Astrocyte of the cerebellum (primary cell): ENCODE measurements at places on chromosomes 12 and 14.

DNA sequence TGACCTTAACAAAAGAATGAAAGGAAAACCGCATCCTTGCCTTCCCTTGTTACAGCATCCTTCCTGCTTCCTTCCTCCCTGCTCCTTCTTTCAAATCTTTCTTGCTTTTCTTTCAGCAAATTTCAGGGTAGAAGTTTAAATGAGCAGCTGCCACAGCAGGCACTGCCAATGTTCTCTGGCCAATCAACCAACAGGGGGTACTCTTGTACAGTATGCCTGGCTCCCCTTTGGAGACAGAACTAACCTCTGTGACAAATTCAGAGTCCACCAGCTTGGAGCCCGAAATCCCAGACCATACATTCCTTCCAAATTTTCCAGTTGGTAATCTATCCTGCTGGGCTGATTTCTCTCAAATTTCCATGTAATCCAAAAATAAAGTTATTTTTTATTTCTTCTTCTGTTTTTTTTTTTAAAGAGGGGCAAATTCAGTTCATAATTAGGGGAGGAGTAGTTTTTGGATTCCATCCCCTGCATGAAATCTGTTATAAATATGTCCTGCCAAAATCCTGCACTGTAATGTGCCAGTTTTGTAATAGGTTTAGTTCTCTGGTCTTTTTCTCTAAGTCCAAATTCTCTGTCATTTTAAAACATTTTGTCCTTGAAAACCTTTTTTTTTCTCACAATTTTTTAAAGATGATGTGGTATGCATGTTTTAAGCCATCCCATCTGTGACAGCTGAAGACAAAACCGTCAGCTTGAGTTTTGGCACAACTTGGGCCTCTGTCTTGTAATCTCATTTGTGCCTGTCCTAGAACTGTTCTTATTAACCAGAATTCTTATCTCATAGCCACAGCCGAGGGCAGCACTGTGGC is 610.0 kb upstream of the LMO3 start:
- no peak for DNase-seq

DNA sequence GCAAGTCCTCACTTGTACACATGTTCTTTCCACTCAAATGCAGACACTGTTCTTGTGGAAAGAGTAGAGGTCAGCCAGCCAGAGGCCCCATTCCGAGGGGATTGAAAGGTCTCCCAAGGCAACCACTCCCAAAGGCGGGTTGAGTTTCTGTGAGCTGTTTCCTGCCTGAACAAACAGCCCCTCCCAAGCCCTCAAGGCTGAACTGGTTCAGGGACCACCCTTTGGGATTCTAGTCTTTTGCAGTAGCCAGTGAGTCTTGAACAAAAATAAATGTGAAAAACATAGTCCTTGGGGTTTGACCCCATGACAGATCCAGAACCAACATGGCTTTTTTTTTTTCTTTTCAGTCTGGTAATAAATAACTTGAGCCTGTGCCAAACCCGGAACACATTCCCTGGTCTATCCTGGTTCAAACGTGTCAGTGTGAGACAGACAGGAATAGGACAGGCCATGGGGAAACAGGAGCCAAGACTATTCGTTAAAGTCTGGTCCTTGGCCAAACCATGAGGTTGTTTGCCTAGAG is 17.6 kb upstream of the STK38L start:
- DNase-seq = no peak

DNA sequence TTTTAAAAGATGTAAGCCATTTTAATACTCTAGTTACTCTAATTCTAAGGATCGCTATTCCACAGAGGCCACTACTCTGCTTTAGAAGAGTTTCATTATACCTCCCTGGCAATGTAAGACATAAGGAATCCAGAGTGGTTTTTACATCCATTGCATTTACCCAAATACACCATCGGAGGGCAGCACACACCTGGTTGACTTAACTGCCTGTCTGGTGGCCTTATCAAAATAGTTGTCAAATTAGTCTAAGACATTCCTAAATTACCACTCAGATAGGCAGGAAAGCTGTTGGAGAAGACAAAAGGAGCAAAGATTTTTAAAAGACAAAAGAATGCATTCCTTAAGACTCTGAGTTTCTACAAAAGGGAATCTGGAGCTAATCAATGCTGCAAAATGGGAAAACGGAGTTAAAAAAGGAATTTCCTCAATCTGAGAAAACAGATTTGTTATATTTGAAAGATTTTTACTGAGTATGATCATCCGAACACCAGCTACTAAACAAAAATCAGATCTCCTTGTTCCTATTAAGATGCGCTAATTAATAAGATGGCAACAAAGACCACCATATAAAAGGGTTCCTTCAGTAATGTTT is 33.8 kb upstream of the FGD4 start:
- DNase-seq = peak; percentile 72

GRCh38 chr12:41188058-41188840 is at the start of gene PDZRN4:
TSS of gene PDZRN4 (plus strand) at chr12:41188320.
- DNase-seq = no peak

DNA sequence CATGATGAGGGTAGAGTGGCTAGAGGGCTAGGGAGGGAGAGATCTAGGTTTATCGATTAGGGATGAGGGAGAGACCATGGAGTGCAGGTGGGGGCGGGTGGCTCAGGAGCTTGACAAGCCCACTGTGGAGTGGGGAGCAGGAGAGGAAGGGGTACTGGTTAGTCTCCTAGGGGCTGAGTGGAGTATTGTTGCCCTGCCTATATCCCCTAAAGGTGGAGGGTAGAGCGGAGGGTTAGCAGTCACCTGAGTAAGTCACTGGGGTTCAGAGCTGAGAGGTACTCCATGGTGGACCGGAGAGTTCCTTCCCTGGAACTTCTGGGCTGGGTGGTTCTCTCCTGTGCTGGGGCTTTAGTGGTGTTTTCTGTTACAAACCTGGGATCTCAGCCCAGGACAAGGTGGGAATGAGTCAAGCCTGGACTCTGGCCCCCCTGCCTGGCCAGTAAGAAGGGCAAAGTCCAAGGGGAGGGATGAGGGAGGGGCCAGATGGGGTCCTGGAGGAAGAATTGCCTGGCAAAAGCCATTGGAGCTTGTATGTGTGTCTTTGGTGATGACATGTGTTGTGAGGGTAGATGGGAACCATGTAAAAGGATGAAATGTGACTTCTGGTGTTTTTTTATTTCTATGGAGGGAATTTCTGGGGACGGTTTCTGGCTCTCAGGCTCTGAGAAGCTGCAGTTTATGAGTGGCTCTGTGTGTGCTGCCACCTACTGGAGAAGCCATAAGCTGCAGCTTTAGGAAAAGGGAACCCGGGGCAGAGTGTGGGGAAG is at the start of gene CIDEB:
CIDEB (minus strand) TSS at position 403 of the 767 bp plus-strand sequence; CDS start at position 284, 119 bp downstream.
- DNase-seq = peak; percentile 18

GRCh38 chr12:55396326-55396725 is 4.0 kb upstream of the OR6C65 start:
- no peak for DNase-seq

DNA sequence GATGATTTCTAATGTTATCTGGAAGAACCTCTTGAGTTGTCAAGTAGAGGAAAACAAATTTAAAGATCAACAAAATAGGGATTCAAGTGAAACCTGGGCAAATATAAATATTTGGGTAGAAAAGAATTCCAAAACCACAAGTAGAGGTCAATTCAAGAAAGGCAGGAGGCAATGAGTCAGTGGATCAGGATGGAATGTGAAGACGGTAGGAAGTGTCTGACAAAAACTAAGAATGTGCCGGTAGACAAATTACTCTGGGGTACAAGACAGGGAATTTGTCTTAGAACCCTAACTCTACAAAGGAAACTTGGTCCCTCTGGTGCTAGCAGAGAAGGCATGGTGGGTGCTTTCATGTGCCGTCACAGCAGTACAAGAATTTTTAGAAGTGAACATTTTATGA is 13.6 kb downstream of the ABCD2 start:
- peak; percentile 65 for DNase-seq

GRCh38 chr12:110622582-110622981 is 8.7 kb downstream of the TCTN1 start:
- DNase-seq = no peak
